ENCODE measurements at places on chromosomes 7 and 10.

GRCh38 chr7:128059143-128059988 is 28.1 kb upstream of the LRRC4 start:
- DNase-seq = no peak

DNA sequence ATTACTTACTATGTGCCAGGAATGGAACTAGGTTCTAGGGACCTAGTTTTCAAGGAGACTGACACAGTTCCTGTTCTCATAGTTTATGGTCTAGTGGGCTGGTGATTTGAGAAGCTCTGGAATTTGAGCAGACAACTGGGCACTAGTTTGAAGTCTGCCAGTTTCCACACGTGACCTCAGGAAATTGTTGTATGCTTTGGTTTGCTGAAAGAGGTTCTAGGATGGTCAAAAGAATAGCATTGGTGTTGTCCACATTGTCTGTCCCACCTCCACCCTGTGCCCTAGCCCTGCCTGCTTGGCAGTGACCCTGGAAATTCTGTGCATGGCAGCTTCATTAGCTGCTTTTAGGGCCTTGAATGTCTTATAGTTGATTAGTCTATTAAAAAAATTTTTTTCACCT is 28.7 kb downstream of the GBF1 start:
- DNase-seq = no peak

DNA sequence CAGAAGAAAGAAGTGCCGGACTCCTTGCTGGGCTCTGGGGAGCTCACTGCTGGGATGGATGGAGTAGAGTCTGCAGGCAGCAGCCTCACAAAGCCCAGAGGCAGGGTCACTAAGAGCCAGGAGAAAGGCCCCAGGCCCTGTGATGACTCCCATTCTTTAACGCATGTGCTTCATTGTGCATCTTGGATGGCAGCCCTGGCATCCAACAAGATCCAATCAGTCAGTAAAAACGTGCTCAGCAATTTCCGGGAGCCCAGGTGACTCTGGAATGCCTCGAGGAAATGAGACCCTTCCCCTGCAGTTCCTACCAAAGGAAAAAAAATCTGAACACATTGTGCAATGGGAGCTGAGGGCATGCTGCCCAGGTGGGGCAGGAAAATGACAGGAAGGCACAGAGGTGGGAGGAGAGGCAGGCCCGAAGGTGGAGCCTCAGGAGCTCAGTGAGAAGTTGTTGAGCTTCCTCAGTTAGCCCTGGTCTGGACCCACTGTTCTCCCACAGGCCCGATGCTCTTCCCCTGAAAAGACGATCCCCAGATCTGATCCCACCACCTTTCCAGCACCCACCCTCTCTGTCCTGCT is 60.7 kb upstream of the TMEM72 start:
- no peak for DNase-seq

- DNase-seq = no peak
Observed at GRCh38 chr10:79487296-79488194, 24.8 kb upstream of the EIF5AL1 start.

- no peak for DNase-seq
Observed at GRCh38 chr7:70701477-70701876, 430.5 kb upstream of the GALNT17 start.

DNA sequence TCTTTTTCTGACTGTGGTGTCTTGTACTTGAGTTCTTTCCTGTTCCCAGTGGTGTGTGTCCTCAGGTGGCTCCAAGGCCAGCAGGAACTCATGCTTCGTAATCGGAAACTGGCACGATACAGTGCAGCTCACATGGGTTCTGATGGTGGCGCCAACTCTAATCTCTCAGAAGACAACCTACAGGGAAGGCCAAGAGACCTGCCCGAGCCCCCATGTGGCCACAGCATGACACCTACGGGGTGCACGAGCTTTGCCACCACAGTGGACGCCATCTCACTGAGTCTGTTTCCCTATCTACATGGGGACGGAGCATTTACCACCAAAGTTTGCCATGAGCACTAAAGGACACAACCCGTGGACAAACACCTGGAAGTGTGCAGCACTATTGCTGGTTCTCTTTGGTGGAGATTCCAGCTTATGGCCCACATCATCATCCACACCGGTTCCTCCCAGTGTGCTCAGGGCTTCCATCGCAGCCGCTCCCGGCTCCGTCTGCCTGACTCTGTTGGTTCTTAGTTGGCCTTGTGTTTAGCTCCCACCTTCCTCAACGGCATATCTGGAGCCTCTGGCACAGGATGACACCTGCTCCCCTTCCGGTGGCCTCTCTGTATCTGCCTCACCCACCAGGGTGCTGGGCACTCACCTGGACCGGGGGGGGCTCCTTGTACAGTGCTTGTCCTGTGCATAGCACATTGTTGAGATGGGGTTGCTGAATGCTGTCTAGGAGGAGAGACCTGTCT is 586.6 kb upstream of the MKI67 start:
- DNase-seq = no peak

DNA sequence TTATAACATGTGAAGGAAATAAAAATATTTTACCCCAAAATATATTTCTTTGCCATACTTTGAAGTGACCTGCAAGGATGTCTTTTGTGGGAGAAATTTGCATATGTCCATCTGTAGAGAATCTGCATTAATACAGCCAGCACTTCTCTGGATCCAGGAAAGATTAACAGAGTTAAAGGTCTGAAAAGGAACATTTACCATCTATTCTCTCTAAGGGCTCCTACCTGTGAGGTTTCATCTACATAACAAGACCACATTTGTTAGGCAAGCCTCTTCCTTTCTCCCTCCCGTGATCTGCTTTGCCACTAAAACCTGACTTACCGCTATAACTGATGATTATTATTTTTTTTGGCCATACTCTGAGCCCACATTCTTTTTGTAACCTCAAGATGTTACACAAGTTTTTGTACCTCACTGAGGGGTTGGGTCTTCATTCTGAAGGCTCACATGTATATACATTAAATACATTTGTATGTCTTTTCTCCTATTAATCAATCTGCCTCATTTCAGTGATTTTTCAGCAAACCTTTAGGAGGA is 129.4 kb downstream of the AKR1D1 start:
- DNase-seq = no peak

- DNase-seq = no peak
Observed at GRCh38 chr10:35387768-35388167, 51.5 kb downstream of the CCNY start.

- no peak for DNase-seq
Observed at GRCh38 chr10:22435650-22436049, 90.4 kb downstream of the SPAG6 start.

DNA sequence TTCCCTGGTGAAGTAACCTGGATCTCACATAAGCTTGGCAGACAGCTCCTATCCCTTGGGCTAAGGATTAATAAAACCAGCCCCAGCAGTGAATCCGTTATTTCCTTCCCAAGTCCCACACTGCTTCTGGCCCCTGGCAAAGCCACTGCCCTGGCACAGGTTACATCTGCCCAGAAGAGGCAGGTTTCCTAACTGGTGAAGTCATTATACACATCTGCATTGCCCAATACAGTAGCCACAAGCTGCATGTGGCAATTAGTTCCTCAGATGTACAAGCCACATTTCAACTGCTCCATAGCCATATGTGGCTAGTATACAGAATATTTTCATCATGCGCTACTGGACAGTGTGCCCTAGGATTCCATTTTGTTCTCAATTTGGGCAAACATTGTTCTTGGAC is 273.0 kb downstream of the GRM8 start:
- no peak for DNase-seq

GRCh38 chr7:104825099-104825498 is 188.9 kb upstream of the KMT2E start:
- no peak for DNase-seq

GRCh38 chr10:75807456-75807855 is 376.0 kb downstream of the LRMDA start:
- no peak for DNase-seq

- DNase-seq = no peak
Observed at GRCh38 chr7:80934321-80934720, 15.5 kb upstream of the SEMA3C start.

DNA sequence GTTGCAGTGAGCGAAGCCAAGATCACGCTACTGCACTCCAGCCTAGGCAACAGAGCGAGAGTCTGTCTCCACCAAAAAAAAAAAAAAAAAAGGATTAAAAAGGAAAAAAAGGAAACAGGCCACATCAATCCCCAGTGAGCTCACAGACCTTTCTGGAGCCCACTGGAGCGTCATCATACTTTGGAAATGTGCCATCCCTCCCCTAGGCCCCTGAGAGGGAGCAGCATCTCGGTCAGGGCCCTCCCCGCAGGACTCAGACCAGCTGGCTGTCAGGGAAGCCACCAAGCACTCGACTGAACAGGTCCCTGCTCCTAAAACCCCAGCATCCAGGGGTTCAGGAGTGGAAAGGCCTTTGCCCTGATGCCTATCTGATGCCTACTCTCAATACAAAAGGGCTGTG is 97.9 kb upstream of the SH2B2 start:
- no peak for DNase-seq

DNA sequence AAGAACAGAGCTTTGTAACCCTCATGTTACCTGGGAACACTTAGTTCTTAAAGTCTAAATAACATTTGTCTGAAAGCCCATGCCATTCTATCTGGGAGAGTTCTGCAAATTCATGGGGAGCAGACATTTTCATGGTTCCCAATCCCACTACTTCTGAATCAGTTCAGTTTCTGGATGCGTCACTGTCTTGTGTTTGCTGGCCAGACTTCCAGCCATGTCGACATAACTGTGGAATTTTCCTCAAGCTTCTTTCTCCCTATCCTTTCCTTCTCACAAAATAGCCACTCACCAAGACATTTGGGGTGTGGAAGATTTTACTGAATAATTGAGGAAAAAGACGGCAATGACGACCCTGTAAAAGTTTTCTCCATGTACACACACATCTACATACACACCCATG is 272.5 kb downstream of the NEBL start:
- peak; percentile 2 for DNase-seq

DNA sequence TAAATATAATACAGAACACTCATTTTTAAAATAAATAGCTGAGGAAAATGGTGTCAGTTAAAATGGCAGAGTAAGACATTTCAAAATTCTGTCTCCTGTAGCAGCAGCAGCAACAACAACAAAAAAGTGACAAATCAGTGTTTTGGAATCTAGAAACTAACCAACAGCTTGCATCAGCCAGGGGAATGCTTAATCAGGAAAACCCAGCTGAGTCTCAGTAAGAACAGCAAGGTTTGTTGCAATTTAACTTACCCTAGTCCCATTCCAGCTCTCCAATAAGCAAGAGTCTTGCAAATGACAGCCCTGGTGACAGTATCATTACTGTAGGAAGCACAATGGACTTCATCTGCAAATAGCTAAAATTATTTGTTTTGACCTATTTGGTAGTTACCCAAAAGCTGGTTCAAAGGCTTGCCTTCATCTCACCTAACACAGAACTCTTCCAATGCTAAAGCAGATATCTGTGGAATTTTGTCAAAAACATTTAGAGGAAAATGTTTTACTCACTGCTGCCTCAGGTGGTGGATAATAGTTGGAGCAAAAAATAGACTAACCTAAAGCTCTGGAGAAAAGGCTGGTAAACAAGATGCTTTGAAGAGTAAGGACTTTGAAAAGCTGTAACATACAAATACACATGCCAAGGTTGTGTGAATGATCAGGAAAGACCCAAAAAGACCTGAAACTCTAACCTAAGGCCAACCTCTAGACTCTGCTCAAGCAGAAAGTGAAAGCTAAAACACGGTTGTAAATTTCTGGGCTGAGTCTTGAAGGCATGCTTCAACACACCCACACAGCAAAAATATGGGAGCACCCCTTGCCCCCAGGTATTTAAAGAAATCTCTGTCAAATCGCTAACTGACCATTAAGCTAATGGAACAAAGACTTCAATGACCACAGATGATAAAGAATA is 9.9 kb upstream of the ARHGAP22 start:
- DNase-seq = no peak

DNA sequence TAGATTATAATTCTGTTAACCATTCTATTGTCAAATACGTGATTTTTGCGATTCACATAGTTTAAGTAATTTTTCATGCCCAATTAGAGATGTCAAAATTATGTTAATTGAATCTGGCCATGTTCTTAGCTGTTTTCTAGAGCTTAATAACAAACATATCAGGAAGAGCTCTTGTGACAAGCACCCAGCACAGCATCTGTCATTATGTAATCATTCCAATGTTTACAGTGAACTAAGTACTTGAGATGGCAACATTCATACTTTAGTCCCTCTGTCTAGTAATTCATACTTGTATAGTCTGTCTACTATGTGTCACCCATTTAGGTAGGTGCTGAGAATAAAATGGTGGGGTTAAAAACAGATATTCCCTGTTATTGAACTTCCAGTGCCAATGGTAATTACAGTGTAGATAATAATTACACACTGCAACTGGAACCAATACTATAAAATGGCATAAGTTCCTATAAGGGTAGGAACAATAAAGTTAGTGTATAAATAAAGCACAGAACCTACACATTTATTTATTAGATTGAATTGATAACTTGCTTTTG is 55.2 kb downstream of the ZEB1 start:
- DNase-seq = no peak

- no peak for DNase-seq
Observed at GRCh38 chr7:111138586-111138985, 47.7 kb downstream of the LRRN3 start.

GRCh38 chr7:112587504-112587903 is 106.7 kb downstream of the LSMEM1 start:
- no peak for DNase-seq

- no peak for DNase-seq
Observed at GRCh38 chr10:106284802-106285587, 879.5 kb downstream of the SORCS1 start.

- DNase-seq = no peak
Observed at GRCh38 chr7:45670227-45670626, 96.1 kb downstream of the ADCY1 start.

- DNase-seq = no peak
Observed at GRCh38 chr10:7159928-7160327, 250.9 kb downstream of the SFMBT2 start.

DNA sequence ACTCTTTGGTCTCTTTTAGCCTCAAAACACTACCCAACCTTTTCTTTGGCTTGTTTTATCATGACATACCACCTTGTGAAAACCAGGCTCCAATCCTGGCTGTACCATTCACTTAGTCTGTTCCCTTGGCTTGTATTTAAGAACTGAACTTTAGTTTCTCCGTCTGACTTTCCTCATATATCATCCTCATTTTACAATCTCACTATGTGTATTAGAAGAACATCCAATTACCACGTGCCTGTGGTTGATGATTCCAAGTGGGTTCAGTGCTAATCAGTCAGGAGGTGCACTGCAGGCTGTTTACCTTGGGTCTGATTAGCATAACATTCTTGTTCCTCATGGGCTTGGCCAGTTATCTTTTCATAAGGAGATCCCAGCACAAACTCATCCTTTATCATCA is 144.8 kb upstream of the KLF14 start:
- no peak for DNase-seq

DNA sequence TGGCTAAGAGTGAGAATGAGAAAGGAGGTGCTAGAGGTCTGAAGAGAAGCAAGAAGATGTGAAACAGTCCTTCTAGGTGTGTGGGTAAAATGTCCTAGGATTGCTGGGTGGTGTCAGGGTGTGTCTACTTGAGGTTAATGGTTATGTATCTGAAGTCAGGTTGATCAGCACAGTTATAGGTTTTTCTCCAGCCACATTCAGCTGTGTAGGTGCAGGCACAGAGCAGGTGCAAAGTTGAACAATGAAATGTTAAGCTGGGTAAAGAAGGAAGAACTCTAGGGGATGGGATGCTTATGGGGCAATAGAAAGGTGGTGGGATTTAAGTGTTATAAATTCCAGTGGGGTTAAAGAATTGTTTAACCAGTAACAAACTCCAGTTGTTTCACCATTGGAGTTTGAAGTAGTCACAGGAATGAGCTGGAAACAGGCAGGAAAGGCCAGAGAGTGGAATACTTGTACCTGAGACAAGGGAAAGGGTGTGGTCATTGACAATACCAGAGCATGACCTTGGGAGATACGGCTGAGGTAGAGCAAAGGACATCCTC is 200.4 kb upstream of the YAE1 start:
- no peak for DNase-seq

- DNase-seq = no peak
Observed at GRCh38 chr7:132652507-132652906, 76.2 kb upstream of the PLXNA4 start.

Data from fibroblast of skin of left biceps (primary cell).